ENCODE measurements at places on chromosomes 7 and 10.

DNA sequence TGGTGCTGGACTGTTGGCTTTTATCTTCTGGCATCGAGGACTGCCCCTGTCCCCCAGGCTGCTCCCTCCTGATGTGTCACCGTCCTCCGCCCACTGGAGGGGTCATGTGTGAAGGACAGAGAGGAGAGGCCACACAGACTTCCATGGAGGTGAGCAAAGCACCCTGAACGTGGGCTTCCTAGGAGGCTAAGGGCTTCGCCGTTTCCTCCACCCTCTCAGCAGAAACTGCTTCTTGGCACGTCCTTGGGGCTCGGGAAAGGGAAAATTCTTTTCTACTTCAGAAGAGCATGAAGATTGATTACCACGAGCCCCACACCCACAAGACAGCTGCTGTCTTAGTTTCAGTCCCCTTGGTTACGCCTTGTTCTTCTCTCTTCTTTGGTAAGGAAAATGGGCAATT lies 218.2 kb downstream of the CCDC3 start:
- DNase-seq, result no peak

DNA sequence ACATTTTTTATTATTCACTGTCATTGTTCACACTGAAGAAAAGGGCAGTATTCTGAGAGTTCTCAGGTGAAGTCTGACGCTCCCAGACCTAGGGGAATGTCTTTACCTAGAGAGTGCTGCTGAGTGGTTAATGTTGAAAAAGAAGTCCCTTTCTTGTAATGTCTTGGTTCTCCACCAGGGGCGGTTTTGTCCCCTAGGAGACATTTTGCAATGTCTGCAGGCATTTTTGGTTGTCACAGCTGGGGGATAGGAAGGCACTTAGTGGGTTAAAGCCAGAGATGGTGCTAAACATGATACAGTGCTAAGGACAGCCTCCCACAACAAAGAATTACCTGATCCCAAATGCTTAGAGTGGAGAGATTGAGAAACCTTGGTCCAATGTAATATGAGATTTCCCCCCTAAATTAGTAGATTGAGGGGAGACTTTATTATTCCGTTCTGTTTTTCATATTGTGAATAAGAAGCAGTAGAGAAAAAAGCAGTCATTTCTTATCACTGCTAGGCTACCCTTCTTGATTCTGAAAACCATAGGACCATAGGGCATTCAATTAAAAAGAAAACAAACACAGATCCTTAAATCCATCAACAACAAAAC lies 13.1 kb downstream of the UMAD1 start:
- no peak for DNase-seq

GRCh38 chr7:22565315-22565811 lies 65.4 kb upstream of the STEAP1B start:
- DNase-seq, result no peak

DNA sequence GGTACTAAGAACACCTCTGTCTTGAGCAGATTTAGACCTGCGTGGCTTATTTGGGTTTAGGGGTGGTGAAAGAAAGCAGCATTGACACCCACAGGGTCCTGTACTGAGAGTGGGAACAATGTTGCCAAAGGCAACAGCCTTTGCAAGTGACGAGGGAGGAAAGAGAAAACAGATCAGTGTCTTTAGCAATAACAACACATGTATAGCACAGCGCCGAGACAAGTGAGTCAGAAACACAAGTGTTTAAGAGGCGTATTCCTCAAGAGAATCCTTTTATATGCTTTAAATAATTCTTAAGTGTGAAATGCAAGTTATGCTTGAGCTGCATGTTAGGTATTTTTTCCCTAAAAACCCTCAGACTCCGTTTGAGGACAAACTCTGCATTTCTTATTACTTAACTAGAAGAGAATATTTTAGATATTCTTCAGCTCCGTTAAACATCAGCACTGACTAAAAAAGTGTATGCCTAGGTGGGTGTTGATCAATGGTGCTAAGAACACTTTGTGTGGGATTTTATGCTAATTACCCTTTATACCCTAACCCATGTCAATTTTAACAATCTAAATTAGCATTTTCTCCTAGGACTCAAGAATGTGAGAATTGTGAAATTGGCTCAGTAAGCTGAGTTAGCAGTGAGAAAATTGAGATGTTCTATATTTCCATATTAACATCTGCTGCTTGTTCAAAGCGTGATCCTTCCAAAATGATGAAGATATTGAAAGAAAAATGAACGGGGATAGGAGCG lies 1095.4 kb upstream of the CELF2 start:
- no peak for DNase-seq

GRCh38 chr7:123594813-123595241 lies 6.8 kb upstream of the ASB15 start:
- no peak for DNase-seq

DNA sequence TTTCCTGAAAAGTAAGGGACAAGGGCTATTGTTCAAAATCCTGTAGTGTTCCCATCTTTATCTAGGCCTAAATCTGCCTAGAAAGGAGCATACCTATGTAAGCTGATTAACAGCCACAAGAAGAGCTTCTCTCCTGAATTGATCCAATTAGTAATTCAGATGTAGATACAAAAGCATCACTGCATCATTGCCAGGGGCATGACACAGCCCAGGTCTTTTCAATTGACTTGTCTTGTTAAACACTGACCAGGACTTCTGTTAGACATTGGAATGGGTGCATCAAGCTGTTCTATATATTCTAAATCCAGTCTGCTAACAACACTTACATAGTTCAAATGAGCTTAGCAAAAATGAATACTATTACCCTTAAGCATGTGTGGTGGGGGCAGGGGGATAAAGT lies 589.2 kb downstream of the INHBA start:
- DNase-seq, result no peak

GRCh38 chr10:128005858-128006257 lies 99.0 kb downstream of the PTPRE start:
- DNase-seq, result no peak
